ENCODE measurements at places on chromosomes 5 and 9.

DNA sequence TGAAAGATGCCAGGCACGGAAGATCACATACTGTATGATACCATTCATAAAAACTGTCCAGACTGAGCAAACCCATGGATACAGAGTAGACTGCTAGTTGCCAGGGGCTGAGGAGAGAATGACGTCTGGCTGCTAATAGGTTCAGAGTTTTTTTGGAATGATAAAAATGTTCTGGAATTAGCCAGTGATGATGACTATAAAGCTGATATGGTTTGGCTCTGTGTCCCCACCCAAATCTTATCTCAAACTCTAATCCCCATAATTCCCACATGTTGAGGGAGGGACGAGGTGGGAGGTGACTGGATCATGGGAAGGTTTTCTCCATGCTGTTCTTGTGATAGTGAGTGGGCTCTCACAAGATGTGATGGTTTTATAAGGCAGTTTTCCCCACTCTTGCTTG, 37.4 kb downstream of the CAMSAP1 start:
- no peak for DNase-seq

GRCh38 chr9:118515947-118516346, 811.7 kb downstream of the TLR4 start:
- no peak for DNase-seq

- DNase-seq, result no peak
Measured at GRCh38 chr5:55713871-55714270, 1.7 kb upstream of the SLC38A9 start.

DNA sequence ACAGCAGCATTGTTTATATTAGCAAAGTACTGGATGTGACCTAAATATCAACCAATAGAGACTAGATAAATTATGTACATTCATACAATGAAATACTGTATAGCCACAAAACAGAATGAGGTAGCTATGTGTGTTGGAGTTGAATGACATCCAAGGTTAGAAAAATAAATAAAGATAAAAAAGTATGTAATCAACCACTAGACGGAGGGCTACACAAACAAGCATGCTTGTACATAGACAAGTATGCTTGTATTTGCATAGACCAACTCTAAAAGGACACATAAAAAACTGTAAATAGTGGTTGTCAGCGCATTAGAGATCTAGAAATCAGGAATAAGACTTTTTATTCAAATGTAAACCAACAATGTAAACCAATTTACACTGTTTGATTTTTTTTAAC, 3.0 kb downstream of the FEM1C start:
- DNase-seq, result no peak

GRCh38 chr5:134437340-134437846, 25.7 kb upstream of the CDKN2AIPNL start:
- no peak for DNase-seq

GRCh38 chr5:36027711-36028110, 36.5 kb upstream of the UGT3A1 start:
- no peak for DNase-seq

DNA sequence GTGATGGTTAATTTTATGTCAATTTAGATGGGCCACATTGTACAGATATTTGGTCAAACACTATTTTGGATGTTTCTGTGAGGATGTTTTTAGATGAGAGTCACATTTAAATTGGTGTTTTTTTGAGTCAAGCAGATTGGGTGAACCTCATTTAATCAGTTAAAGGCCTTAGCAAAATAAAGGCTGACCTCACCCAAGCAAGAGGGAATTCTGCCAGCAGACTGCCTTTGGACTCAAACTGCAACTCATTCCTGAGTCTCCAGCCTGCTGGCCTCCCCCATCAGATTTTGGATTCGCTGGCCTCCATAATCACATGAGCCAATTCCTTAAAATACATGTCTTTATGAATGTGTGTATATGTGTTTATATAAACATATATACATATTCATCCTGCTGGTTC, 282.7 kb upstream of the POU5F2 start:
- DNase-seq, result no peak

- DNase-seq, result no peak
Measured at GRCh38 chr9:16595227-16595626, 275.2 kb downstream of the BNC2 start.

GRCh38 chr5:166370928-166371690, 1920.3 kb upstream of the WWC1 start:
- DNase-seq, result no peak

DNA sequence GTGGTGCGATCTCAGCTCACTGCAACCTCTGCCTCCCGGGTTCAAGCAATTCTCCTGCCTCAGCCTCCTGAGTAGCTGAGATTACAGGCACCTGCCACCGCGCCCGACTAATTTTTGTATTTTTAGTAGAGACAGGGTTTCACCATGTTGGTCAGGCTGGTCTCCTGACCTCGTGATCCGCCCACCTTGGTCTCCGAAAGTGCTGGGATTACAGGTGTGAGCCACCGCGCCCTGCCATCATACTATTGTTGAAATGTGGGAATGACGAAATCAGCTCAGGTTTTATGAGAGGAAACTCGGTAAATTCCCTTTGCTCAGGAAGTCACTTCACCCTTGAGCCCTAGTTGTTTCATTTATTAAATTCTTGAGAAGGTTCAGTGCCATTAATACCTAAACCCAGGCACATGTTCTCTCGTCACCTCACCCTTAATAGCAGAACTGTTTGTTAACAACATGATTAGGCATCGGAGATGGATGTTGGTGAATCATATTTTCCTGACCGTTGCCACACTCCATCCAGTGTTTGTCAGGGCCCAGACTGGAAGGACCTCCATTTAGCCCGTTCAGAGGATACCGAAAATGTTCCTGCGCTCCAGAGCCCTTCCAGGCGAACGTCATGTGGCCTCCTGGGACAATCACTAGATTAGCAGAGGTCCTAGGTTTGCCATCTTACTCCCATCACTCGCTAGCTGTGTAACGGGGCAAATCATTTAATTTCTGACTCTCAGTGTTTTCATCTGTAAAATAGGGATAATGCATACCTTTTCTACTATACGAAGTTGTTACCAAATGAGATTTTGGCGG, 20.0 kb upstream of the CREBRF start:
- no peak for DNase-seq

- no peak for DNase-seq
Measured at GRCh38 chr9:121707477-121708424, 56.3 kb downstream of the DAB2IP start.

DNA sequence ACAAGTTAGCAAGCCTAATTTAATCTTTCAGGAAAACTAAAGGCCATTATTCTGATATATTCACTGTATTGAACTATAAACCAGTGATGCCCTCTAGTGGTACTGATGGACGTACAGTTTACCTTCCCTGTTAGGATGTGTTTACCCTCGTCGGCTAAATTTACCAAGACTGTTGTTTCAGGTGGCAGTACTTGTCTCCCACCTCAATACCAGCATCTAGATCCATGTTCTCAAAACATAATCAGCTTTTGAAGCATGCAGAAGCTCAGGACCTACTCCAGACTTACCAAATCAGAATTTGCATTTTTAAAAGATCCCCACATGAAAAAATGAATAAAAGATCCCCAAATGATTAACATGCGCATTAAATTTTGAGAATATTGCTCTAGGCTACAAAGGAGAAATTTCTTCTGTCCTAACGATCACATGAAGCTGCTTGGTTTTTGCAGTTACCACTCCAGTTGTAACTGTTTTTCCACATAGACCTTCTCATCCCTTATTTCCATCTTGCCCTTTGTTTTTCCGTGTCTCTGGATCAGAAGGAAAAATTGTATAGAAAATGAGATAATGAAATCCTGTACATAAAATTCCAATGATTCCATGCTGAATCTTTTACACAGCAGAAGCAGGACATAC, 3.2 kb upstream of the BAAT start:
- DNase-seq, result no peak
